HepG2 (cell line): ENCODE measurements at places on chromosomes 13 and 19. TPM values are rescaled to one million over a fixed set of nuclear protein-coding genes. Genes with fewer than 3 reads are reported as not detected.

Gene SLC25A41
- total RNA-seq = 0.32 and 0.33 TPM in 2 replicates

Gene PTH2
- not detected in 2 replicates for total RNA-seq

Gene PLK5
- not detected in 2 replicates for total RNA-seq

Gene CCDC70
- 0.13 TPM in 1 of 2 replicates, not detected in the other for total RNA-seq

Gene RNF225
- not detected in 2 replicates for total RNA-seq

Gene SPACA6
- total RNA-seq = 0.53 and 2.2 TPM in 2 replicates

Gene IGFL3
- total RNA-seq = not detected in 2 replicates

Gene PTPRH
- total RNA-seq = 9.9 and 14.7 TPM in 2 replicates

GRCh38 chr19:42092350-42092749 is 16.4 kb downstream of the ZNF574 start:
- no peak overlapping the region for H3K27ac ChIP-seq
- peaks cover 15% of the 10 kb centered on the region for H3K4me1 ChIP-seq
- no peak for DNase-seq
- no peaks in the 10 kb centered on the region for H3K36me3 ChIP-seq
- no peak overlapping the region for H3K4me3 ChIP-seq
- peaks cover 28% of the 10 kb centered on the region; the same call in 2 of the 3 replicates for H3K27me3 ChIP-seq

DNA sequence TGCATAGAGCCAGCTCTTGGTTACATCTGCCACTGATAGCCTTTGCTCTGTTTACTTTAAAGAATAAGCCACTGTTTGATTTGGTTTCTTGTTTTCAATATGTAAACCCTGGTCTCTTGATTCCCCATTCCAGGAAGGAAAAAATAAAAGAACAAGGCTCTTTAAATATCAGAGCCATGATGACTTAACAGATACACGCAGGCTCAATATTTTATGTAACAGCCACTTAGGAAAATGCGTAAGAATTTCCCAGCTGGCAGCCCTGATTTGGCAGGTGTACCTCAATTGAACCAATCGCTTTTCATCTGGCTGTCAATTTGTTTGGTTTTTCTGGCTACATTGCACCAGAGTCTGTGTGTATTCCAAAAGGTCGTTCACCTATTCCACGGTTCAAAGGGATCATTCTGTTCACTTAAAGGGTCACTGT is 65.6 kb downstream of the IRS2 start:
- H3K4me3 ChIP-seq = no peak overlapping the region
- no peaks in the 10 kb centered on the region for H3K36me3 ChIP-seq
- H3K27me3 ChIP-seq = no peaks in the 10 kb centered on the region
- DNase-seq = peak; percentile 35
- H3K4me1 ChIP-seq = peaks cover 21% of the 10 kb centered on the region
- H3K27ac ChIP-seq = peak overlapping the region; percentile 15

GRCh38 chr13:24304620-24305019 is 4.8 kb upstream of the C1QTNF9 start:
- H3K27me3 ChIP-seq = no peaks in the 10 kb centered on the region
- no peak overlapping the region for H3K27ac ChIP-seq
- H3K36me3 ChIP-seq = peaks cover 20% of the 10 kb centered on the region
- H3K4me3 ChIP-seq = no peak overlapping the region
- no peak for DNase-seq

DNA sequence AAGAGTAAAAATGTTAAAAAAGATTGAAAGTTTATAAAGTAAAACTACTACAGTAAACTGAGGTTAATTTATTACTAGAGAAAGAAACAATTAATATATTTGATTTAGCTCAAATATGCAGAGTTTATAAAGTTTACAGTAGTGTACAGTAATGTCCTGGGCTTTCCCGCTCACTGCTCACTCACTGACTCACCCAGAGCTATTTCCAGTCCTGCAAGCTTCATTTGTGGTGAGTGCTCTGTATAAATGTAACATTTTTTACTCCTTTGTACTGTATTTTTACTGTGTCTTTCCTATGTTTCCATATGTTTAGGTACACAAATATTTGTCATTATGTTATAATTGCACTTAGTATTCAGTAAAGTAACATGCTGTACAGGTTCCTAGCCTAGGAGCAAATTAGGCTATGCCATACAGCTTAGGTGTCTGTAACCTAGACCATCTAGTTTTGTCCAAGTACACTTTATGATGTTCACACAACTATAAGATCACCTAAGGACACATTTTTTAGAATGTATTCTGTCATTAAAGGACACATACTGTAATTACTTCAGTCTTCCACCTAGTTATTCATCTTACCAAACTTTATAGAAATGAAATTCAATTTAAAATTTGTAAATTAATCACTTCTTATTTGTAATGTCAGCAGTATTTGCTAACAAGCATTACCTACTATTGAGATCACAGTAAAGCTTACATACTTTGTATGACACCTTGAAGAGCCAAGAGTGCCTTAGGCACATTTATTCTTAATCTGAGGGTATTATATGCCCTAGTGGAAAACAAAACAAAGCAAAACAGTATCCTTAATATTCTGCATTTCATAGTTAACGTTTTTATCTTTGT is 683.4 kb downstream of the PCDH9 start:
- no peak overlapping the region for H3K27ac ChIP-seq
- H3K4me1 ChIP-seq = no peaks in the 10 kb centered on the region
- H3K27me3 ChIP-seq = no peaks in the 10 kb centered on the region
- no peaks in the 10 kb centered on the region for H3K36me3 ChIP-seq
- H3K4me3 ChIP-seq = no peak overlapping the region
- no peak for DNase-seq

GRCh38 chr13:71339005-71339404 is 528.0 kb downstream of the DACH1 start:
- no peak for DNase-seq
- H3K27me3 ChIP-seq = no peaks in the 10 kb centered on the region
- H3K27ac ChIP-seq = no peak overlapping the region
- no peaks in the 10 kb centered on the region for H3K4me1 ChIP-seq

GRCh38 chr13:66154976-66155375 is 1075.2 kb downstream of the PCDH9 start:
- H3K27ac ChIP-seq = no peak overlapping the region
- no peak overlapping the region for H3K4me3 ChIP-seq

DNA sequence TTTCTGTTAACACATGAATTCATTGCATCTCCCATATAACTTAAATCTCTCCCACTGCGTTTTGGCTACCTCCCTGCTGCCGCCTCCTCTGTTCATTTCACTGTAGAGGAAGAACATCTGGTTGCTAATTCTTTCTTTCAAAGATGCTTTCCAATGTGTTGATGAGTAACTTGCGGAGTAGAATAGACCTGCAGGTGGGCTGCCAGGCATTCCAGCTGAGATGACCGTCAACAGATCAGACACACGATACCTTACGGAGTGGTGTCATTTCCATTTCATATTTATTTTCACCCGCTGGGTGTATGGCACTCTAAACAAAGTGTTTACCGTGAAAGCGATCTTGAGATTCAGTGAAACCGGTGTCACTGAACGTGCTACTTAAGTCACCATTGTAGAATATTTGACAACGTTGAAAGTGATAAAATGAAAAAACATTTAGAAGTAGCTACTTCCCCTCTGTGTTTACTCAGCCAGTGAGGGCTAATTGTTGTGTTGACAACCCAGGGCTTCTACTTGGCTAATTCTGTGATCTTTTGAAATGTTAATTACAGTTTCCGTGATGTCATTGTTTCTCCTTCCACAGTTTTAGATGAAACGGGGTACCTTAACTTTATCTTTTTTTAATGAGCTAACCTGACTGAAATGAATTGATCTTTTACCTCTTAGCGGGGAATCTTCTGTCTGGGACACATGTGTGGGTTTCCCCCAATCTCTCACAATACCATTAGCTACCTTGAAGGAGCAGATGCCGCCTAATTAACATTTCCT is 228.5 kb upstream of the ARGLU1 start:
- no peak overlapping the region for H3K4me3 ChIP-seq
- no peaks in the 10 kb centered on the region for H3K36me3 ChIP-seq
- no peak for DNase-seq
- no peaks in the 10 kb centered on the region for H3K27me3 ChIP-seq

DNA sequence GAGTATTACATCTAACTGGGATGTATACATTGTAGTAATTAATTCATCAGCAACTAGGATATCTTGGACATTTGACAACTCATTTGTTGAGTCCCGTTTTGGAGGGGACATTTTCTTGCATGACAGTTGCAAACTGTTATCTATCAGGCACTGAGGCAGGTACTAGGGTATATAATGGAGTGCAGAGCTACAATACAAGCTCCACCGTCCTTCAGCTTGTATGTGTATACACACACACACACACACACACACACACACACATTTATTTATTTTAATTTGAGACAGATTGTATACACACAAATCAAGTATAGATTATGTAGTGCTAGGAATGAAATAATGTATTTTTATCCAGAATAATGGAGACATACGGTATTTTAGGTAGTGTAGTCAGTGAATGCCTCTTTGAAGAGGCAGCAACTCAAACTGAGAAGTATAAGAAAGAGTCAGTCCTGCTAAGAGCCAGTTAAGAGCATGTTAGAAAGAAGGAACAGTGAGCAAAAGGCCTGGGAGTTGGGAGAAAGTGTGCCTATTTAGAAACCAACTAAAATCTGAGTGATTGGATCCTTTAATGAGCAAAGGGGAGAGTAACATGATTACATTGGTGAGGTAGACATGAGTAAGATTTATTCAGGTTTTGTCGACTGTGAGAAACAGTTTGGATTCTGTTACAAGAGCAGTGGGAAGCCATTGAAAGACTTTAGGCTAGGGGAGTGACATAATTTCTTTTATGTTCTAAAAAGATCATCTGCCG is 74.5 kb downstream of the NBEA start:
- DNase-seq = no peak
- H3K27me3 ChIP-seq = no peaks in the 10 kb centered on the region
- no peak overlapping the region for H3K27ac ChIP-seq
- H3K4me3 ChIP-seq = no peak overlapping the region
- H3K36me3 ChIP-seq = no peaks in the 10 kb centered on the region

DNA sequence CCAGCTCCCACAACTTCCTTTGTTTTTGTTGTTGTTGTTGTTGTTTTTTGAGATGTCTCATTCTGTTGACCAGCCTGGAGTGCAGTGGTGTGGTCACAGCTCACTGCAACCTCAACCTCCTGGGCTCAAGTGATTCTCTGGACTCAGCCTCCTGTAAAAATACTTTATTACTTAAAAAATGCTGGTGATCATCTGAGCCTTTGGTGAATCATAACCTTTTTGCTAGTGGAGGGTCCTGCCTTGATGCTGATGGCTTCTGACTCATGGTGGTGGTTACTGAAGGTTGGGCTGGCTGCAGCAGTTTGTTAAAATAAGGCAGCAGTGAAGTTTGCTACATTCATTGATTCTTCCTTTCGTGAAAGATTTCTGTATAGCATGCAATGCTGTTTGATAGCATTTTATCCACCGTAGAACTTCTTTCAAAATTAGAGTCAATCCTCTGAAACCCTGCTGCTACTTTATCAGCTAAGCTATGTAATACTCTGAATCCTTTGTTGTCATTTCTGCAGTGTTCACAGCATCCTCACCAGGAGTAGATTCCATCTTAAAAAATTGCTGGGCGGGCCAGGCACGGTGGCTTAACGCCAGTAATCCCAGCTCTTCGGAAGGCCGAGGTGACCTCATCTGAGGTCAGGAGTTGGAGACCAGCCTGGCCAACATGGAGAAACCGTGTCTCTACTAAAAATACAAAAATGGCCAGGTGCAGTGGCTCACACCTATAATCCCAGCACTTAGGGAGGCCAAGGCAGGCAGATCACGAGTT is 18.0 kb downstream of the ARHGAP35 start:
- H3K4me3 ChIP-seq = no peak overlapping the region
- H3K27ac ChIP-seq = no peak overlapping the region
- H3K4me1 ChIP-seq = peaks cover 30% of the 10 kb centered on the region

DNA sequence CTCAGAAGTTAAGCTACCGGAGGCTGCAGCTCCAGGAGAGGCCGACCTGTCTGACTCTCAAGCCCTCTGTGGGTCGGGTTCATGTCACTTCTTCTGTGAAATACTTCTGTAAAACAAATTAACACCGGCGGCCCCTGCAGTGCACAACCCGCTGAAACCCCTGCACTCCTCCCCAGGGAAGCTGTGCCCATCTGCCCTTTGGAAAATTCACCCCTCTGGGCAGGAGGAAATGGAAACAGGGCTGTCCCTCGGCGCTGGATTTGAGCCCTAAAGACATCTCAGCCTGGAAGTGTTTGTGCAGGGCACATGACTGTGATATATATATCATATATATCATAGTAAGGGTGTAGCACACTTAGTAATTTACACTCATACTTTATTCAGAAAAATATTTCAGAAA is 415.3 kb downstream of the IRS2 start:
- no peaks in the 10 kb centered on the region for H3K36me3 ChIP-seq
- no peaks in the 10 kb centered on the region for H3K27me3 ChIP-seq
- no peak for DNase-seq
- no peaks in the 10 kb centered on the region for H3K4me1 ChIP-seq
- H3K4me3 ChIP-seq = no peak overlapping the region

DNA sequence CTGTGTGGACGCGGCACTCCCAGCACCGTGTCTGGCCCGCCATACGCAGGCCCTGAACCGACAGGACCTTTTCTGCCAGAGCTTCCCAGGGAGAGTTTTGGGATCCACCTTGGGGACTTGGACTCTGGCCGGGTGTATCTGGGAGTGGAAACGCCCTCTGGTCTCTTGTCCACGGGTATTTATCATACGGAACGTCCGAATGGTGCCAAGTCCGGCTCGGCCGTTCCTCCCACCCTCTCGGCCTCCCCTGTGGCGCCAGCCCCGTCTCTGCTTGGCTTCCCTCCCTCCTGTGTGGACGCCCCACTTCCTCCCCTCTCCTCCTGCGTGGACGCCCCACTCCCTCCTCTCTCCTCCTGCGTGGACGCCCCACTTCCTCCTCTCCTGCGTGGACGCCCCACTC is 12.1 kb downstream of the HCN2 start:
- no peak overlapping the region for H3K27ac ChIP-seq
- no peak overlapping the region for H3K4me3 ChIP-seq
- DNase-seq = no peak
